ENCODE measurements at places on chromosomes 3 and 15.

DNA sequence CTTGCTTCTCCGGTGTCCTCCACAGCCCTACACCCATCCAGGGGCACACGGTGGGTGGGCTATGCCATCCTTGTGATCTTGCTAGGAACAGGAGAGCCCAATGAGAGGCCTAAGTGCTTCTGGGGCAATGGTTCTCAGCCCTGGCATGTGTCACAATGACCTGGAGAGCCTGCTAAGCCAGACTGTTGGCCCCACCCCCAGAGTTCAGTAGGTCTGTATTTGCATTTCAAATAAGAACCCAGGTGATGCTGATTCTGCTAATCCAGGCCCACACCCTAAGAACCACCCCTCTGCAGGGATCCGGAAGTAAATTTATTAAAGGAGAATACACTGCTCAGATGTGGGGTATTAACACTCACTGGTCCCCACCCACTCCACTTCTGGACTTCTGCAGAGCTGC lies 57.9 kb downstream of the RORA start:
- no peak for DNase-seq

DNA sequence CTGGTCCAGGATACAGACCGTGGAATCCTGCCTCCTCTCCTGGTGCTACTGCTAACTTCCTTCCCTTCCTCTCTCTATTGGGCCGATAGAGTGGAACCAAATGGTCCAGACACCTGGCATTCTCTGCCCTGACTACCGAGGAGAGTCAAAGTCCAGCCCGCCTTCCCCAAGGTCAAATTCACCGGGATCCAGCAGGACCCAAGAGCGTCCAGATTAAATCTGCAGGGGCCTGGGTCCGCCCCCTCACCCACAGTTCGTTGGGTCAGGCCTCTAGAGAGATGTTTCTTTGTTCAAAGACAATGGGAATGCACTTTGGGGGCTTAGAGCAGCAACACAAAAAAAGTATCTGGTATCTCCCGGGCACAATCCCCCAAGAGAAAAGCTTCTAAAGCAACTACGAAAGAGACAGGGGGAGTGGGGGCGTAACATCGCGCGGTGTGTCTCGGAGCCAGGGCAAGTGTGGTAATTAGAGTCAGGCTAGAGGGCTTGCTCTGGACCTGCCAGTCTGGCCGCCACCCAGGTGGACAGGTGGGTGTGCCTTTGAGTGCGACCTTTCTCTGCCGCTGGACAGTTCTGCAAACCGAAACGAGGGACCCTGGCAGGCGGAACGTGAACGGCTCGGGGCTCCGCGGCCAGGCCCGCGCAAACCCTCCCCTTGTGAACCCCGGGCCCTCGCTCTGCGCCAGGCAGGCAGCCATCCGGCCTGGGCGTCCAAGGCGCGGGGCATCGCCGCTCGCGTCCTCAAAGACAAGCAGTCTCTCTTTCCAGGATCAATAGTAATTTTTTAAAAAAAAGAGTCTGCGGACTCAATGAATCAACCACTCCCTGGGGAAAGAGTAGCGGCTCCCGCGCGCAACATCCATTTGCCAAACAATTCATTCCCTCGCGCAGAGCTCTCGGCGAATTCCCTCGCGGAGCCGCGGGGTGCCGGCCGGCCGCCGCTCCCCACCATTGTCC lies 806 bp downstream of the KLHL25 start:
- peak; percentile 25 for DNase-seq

DNA sequence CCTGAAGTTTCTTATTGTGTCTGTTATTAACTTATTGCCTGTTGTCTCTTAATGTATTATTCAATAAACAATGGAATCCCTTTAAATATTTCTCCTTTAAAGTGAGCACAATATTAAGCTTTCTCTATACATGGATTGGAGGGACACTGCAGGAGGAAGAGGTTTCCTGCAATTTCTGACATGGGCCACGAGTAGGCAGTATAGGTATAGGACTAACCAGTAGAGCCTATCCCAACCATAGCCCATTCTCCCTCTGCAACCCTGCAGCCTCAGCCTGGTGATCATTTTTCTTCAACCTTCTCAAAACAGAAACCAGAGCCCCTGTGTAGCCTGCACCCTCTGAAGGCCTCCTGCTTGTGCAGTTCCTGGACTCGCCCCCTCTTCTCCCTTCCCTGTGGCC lies 124.8 kb downstream of the NEK10 start:
- DNase-seq = no peak

DNA sequence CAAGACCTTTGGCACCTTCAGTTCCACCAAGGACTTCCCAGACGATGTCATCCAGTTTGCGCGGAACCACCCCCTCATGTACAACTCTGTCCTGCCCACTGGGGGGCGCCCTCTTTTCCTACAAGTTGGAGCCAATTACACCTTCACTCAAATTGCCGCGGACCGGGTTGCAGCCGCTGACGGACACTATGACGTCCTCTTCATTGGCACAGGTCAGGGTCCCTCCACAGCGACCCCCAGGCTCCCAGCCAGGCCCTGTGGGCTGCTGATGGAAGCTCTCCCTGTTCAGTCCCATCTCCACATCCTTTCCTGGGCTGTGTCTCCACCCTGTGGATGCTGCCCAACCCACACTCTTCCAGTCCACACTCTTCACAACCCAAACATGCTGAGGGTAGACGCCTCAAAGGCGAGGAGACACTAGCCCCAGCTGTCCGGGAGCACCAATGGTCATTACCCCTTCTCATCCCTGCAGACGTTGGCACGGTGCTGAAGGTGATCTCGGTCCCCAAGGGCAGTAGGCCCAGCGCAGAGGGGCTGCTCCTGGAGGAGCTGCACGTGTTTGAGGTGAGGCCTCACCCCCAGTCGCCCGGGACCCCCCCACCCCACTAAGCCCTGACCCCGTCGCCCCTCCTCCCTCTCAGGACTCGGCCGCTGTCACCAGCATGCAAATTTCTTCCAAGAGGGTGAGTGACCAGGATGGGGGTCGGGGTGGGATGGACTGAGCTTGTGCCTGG lies 4.3 kb upstream of the LSMEM2 start:
- peak; percentile 46 for DNase-seq

DNA sequence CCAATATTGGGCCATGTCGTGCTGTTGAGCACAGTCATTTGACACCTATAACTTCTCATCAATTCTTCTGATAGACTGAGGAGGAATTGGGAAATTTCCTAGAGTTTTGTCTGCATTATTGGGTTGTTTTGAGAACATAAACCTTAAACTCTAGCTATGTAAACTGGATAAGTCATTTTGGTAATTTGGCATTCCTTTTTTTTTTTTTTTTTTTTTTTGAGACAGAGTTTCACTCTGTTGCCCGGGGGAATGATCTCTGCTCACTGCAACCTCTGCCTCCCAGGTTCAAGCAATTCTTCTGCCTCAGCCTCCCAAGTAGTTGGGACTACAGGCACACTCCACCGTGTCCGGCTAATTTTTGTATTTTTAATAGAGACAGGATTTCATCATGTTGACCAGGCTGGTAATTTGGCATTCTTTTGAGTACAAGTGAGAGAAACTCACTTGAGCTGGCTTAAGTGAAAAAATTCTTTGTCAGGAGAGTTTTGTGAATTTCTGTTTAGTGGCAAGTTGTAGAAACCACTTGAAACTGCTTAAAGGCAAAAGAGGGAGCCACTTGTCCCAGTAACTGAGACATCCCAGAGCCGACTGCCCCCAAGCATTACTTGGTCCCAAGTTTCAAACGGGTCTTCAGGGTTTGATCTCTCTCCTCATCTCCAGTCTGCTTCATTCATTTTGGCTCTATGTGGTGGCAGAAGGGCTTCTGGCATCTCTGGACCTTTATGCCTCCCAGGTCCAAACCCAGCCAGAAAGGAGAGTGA lies 34.9 kb downstream of the FLNB start:
- no peak for DNase-seq

GRCh38 chr3:108153451-108153981 lies 62.7 kb upstream of the CD47 start:
- peak; percentile 66 for DNase-seq

- DNase-seq = no peak
Measured at GRCh38 chr3:196440696-196441095, 8.5 kb upstream of the UBXN7 start.

Data from HCEC 1CT (cell line).